ENCODE measurements at places on chromosomes 6 and 20. TPM values are rescaled to one million over a fixed set of nuclear protein-coding genes. Genes with fewer than 3 reads are reported as not detected.
A peak's percentile ranks its signal among the peaks of the same experiment; 100 is the strongest.

GRCh38 chr20:45041464-45042337 lies 59.2 kb downstream of the KCNS1 start:
- H3K36me3 ChIP-seq, result peaks cover 17% of the 10 kb centered on the region
- H3K4me1 ChIP-seq, result peaks cover 79% of the 10 kb centered on the region
- no peak overlapping the region for H3K4me3 ChIP-seq
- DNase-seq, result no peak
- peak overlapping the region; percentile 67 for H3K27ac ChIP-seq
- no peaks in the 10 kb centered on the region for H3K27me3 ChIP-seq

DNA sequence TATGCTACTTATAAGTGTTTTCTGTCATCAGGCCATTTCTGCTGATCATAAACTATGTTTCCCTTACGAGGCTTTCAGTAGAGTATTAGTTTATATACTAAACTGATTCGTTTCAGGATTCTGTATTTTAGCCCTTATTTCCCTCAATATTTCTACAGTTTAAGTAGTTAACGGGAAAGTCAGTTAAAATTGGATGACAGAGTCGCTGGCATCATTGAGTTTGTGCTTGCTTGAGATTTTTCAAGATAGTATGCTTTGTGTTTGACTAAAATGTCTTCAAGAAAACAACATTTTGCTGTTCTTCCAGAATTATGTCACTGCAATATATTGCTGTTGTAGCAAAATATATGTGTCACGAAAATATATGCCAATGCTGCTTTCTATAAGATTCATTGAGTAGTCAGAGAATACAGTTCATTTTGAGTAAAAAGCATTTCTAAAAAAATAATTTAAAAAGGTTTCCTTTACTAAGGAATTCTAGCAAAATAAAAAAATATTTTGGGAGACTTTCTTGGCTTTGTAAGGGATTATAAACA lies 51.4 kb downstream of the NCOA7 start:
- H3K4me3 ChIP-seq, result no peak overlapping the region
- no peaks in the 10 kb centered on the region for H3K27me3 ChIP-seq
- H3K4me1 ChIP-seq, result no peaks in the 10 kb centered on the region

DNA sequence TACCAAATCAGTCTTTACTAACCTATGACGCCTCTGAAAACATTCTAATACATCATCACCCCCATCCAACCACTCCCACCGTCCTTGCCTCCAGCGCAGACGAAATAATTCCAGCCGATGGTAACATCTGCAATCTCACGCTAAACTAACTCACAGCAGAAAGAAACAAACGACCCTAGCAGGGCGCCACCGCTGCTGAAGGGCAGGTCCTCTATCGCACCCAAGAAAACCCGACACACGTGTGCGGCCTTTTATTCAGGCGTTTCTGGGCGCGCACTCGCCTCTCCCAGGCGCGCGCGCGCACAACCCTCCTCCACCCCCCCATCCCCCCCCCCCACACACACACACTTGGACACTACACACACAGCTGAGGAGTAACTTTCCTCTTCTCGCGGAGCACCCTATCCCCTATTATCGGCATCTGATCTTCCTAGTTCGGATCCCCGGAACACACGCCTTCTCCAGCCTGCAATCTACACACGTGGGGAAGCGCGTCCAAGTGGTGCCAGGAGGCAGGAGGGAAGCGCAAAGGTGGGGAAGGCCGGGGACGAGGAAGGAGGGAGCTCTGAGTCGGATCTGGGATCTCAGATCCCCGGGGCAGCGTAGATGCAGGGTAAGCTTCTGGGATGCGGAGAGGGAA lies 1.4 kb downstream of the GFOD1 start:
- peaks cover 38% of the 10 kb centered on the region for H3K4me1 ChIP-seq
- peak overlapping the region; percentile 80 for H3K27ac ChIP-seq
- peak overlapping the region; percentile 91 for H3K4me3 ChIP-seq
- DNase-seq, result no peak
- H3K36me3 ChIP-seq, result no peaks in the 10 kb centered on the region
- H3K27me3 ChIP-seq, result peaks cover 12% of the 10 kb centered on the region

GRCh38 chr6:150673720-150674346 lies 74.1 kb downstream of the PLEKHG1 start:
- H3K4me1 ChIP-seq, result no peaks in the 10 kb centered on the region
- no peaks in the 10 kb centered on the region for H3K27me3 ChIP-seq
- no peak for DNase-seq
- no peaks in the 10 kb centered on the region for H3K36me3 ChIP-seq
- no peak overlapping the region for H3K4me3 ChIP-seq

GRCh38 chr6:69105288-69105687 lies 470.2 kb downstream of the ADGRB3 start:
- no peak overlapping the region for H3K4me3 ChIP-seq
- no peak for DNase-seq
- no peaks in the 10 kb centered on the region for H3K27me3 ChIP-seq
- no peaks in the 10 kb centered on the region for H3K36me3 ChIP-seq

GRCh38 chr6:6851059-6851948 lies 256.5 kb upstream of the RREB1 start:
- no peak for DNase-seq
- H3K36me3 ChIP-seq, result no peaks in the 10 kb centered on the region
- H3K27ac ChIP-seq, result no peak overlapping the region
- H3K27me3 ChIP-seq, result no peaks in the 10 kb centered on the region
- peaks cover 5% of the 10 kb centered on the region for H3K4me1 ChIP-seq

DNA sequence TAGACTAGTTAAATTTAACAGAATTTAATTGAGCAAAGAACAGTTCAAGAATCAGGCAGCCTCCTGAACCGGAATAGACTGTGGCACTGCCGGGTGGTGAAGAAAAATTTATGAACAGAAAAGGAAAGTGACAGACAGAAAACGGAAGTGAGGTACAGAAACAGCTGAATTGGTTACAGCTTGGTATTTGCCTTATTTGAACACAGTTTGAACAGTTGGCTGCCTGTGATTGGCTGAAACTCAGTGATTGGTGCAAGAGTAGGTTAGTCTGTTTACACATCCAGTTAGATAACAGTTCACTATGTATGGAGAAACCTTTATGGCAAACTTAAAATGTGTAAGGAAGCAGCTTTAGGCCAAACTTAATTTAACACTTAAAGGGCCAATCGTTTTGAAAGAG lies 116.0 kb upstream of the CITED2 start:
- DNase-seq, result no peak
- peak overlapping the region; percentile 40 for H3K4me3 ChIP-seq
- no peaks in the 10 kb centered on the region for H3K36me3 ChIP-seq
- peak overlapping the region; percentile 22 for H3K27ac ChIP-seq
- H3K27me3 ChIP-seq, result no peaks in the 10 kb centered on the region

GRCh38 chr6:108541843-108542759 lies 18.6 kb upstream of the FOXO3 start:
- peaks cover 15% of the 10 kb centered on the region for H3K4me1 ChIP-seq
- H3K36me3 ChIP-seq, result no peaks in the 10 kb centered on the region
- no peak overlapping the region for H3K27ac ChIP-seq
- peak overlapping the region; percentile 45 for H3K4me3 ChIP-seq
- DNase-seq, result peak; percentile 86
- peaks cover 2% of the 10 kb centered on the region for H3K27me3 ChIP-seq

DNA sequence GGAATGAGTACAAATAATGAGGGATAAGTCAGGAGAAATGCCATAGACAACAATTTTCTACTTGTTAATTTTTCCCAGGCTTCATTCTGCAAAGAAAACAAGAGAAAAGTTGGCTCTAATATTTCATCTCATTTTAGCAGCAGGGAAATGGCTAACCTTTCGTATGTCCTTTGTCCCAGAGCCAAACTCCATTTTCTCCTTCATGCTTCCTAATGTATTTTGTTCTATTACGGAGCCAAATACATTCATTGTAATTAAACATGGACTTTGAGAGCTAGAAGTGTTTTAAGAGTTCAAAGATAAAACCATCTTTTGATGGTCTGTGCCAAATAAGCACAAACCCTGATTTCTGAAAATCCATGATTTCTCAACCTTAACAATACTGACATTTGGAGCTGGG lies 136.9 kb downstream of the PTCHD4 start:
- H3K27ac ChIP-seq, result no peak overlapping the region
- DNase-seq, result no peak
- H3K36me3 ChIP-seq, result no peaks in the 10 kb centered on the region
- no peak overlapping the region for H3K4me3 ChIP-seq

- DNase-seq, result no peak
- H3K27ac ChIP-seq, result no peak overlapping the region
- no peak overlapping the region for H3K4me3 ChIP-seq
- no peaks in the 10 kb centered on the region for H3K36me3 ChIP-seq
- H3K4me1 ChIP-seq, result peaks cover 16% of the 10 kb centered on the region
Observed at GRCh38 chr6:39344821-39345280, 22.3 kb upstream of the KCNK16 start.

The EYS gene
- 0.09 TPM for polyA plus RNA-seq

The NUP153 gene
- 2.9 TPM for polyA plus RNA-seq

The PBOV1 gene
- polyA plus RNA-seq, result not detected

The OR2H2 gene
- not detected for polyA plus RNA-seq
